Calu3 (cell line): ENCODE measurements at places on chromosomes 5 and 9. TPM values are rescaled to one million over a fixed set of nuclear protein-coding genes. Genes with fewer than 3 reads are reported as not detected.

GRCh38 chr5:76469656-76470290 is 66.7 kb downstream of the IQGAP2 start:
- no peak overlapping the region for H3K4me3 ChIP-seq
- DNase-seq: no peak
- H3K4me1 ChIP-seq: no peaks in the 10 kb centered on the region
- no peak overlapping the region for H3K27ac ChIP-seq
- no peaks in the 10 kb centered on the region for H3K36me3 ChIP-seq
- H3K27me3 ChIP-seq: no peaks in the 10 kb centered on the region

- DNase-seq: no peak
- peaks cover 18% of the 10 kb centered on the region for H3K36me3 ChIP-seq
- peak overlapping the region; percentile 26 for H3K4me3 ChIP-seq
- H3K4me1 ChIP-seq: peaks cover 42% of the 10 kb centered on the region
- H3K27me3 ChIP-seq: peaks cover 3% of the 10 kb centered on the region
- H3K27ac ChIP-seq: no peak overlapping the region
Observed at GRCh38 chr5:140118302-140118936, 4.5 kb downstream of the PURA start.

DNA sequence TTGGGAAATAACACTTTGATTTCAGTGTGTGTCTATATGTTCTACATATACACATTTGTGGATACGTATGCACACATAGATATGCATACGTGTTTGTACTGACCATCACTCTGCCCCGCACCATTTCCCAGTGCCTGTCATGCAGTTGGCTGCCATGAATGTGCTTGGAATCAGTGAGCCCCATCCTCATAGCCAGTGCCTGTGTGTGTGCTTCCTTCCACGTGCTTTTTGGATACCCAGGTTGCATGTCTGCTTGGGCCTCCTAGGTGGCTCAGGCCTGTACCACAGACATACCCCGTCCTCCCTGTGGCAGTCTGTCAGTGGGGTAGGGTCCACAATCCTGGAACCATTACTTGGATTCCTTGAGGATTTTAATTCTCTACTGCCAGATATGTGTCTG is 243.6 kb downstream of the FANCC start:
- H3K27ac ChIP-seq: no peak overlapping the region
- H3K27me3 ChIP-seq: no peaks in the 10 kb centered on the region
- H3K4me1 ChIP-seq: peaks cover 15% of the 10 kb centered on the region
- no peak overlapping the region for H3K4me3 ChIP-seq
- H3K36me3 ChIP-seq: peaks cover 53% of the 10 kb centered on the region

- H3K27me3 ChIP-seq: peaks cover 86% of the 10 kb centered on the region
- H3K27ac ChIP-seq: no peak overlapping the region
- DNase-seq: no peak
- no peaks in the 10 kb centered on the region for H3K36me3 ChIP-seq
Observed at GRCh38 chr9:113770396-113770795, 105.7 kb upstream of the ZNF618 start.

DNA sequence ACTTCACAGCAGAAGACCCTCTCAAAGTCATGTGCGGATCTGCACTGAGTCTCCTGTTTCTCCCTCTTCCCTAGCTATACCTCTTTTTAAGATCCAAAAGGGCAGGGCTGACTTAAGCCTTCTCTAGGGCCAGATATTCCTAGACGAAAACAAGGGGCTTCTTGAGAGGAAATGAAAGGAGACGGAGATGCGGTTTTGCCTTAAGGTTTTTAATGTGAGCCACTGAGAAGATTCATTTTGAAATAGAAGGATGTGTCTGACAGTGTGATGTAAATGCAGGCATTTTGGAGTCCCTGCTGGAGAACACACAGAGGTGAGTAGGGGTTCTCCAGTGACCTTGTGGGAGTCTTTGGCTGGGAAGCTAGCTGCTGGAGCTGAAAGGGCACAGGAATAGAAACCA is 15.6 kb upstream of the IL12B start:
- H3K4me3 ChIP-seq: no peak overlapping the region
- H3K4me1 ChIP-seq: peaks cover 16% of the 10 kb centered on the region
- DNase-seq: no peak
- H3K27ac ChIP-seq: no peak overlapping the region
- peaks cover 94% of the 10 kb centered on the region for H3K27me3 ChIP-seq

Gene KYAT1
- total RNA-seq: 3.7 and 4.1 TPM in 2 replicates

Gene KCTD16
- 0.14 TPM in 1 of 2 replicates, not detected in the other for total RNA-seq

Gene FSTL4
- 0.71 TPM in 1 of 2 replicates, not detected in the other for total RNA-seq
